ENCODE measurements at places on chromosomes 7 and 10.
A peak's percentile ranks its signal among the peaks of the same experiment; 100 is the strongest.

- no peak for DNase-seq
Observed at GRCh38 chr10:97854743-97855142, 5.1 kb downstream of the GOLGA7B start.

GRCh38 chr10:2464483-2464882 is 602.9 kb upstream of the PFKP start:
- no peak for DNase-seq

- DNase-seq: no peak
Observed at GRCh38 chr10:13674645-13675588, 88.2 kb downstream of the PRPF18 start.

DNA sequence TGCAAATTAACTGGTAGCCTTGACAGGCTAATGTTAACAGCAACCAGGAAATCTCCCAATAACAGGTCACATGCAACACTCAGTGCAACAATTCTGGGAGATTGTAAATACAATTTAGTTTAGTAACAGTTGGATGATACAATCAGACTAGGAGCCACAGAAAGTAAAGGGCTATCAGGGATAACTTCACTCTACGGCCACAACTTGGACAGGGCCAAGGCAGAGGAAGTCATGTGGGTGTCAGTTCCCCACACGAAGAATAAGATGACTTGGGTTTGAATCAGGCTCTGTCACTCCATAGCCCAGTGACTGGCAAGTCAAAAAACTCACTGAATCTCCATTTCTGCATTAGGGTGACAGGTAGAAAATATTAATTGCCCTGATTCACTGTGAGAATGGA is 217.3 kb upstream of the CCDC6 start:
- no peak for DNase-seq

DNA sequence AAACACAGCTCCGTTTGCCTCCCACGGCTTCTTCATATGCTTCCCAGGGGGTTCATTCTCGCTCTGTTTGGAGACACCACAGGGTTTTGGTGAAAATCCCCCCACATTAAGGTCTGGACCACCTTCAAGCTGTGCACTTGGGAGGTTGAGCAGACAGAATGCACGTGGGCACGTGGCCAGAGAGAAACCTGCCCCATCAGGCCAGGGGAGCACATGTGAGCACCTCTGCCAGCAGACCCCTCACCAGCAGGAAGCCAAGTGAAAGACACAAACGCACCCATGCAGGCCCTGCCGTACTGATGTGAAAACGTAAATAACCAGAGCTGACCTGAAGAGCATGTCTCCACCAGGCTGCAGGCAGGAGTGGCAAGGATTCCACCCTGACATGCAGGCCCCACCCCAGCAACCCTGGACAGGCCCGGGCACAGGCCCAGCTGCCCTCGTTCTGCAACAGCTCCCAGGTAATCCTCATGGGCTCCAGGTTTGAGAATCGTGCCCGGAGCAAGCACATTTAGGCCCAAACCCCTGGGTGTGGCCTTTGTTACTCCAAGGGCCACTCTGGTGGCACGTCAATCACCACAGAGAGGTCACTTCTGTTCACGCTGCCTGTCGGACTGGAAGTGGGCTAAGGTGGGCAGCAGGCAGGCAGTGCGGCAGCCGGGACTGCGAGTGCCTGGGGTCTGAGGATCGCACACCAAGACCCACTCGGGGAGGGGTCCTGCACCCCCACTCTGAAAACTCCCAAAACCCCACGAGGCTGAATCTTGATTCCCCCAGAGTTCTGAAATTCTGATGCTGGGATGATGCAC is 184.4 kb downstream of the PTPRN2 start:
- DNase-seq: no peak

- no peak for DNase-seq
Observed at GRCh38 chr7:150453181-150453580, 2.8 kb downstream of the GIMAP8 start.

DNA sequence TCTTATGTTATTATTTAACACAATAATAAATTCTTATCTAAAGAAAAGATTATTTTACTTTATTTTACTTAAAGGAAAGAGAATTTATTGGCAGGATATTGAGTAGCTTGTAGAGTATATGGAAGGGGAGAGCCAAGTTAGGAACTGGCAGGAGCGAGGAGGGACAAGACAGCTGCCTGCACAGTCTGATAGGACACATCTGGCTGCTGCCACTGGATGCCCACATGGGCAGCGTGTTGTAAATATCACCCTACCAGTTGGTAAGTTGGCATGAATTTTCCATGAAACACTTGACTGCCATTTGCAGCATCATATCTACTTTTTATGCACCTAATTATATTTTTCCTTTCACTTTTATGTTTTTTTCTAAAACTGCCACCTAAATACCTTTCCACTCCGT is 19.6 kb downstream of the SRI start:
- DNase-seq: no peak

DNA sequence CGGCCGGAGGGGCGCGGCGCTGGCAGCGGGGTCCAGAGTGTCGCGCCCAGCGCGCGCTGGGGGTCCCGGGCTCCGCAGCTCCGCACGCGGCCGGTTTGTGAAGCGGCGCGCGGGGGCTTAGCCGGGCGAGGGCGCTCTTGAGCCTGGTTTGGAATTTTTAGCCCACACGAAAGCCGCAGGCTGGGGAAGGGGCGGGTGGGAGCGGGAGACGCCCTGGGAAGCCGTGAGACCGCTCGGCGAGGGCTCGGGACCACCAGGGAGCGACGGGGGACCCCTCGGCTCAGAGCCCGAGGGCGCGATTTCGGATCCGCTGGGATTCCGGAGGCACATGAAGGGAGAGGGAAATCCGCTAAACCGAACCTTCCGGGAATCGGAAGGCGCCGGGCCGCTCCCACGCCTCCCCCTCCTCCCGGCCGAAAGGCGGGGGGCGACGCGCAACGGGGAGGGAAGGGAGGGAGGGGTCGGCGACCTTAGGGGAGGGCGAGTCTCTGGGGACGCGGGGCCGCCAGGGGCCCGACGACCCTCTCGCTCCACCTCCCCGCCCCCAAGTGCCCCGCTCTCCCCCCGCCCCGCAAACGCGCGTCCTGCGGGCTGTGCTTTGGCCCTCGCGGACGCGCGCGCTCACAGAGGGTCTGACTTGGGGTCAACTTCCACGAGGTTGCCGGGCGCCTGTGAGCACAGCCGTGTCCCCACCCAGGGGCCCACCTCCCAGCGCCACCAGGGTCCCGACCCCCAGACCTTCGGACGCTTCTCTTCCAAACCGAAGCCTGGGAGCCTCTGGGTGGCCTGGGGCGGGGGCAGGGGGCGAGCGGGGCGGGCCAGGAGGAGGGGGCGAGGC is 5.1 kb upstream of the ELFN1 start:
- no peak for DNase-seq

DNA sequence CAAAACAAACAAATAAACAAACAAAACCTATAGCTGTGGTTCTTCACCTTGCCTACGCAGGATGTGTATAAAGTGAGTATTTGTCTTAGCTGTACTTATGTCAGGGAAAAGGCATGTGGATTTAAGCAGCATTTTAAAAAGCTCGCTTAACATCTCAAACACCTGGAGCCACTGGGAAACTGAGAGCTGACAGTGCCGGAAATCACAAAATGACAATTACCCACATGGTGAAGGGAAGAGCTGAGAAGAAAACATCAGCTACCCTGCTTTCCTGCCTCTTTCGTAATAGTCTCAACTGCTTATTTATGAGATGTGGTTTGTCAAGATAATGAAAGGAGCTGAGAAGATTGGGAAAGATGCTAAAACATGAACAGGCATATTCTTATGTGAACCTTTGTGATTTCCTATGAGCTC is 31.1 kb upstream of the MSMB start:
- no peak for DNase-seq

DNA sequence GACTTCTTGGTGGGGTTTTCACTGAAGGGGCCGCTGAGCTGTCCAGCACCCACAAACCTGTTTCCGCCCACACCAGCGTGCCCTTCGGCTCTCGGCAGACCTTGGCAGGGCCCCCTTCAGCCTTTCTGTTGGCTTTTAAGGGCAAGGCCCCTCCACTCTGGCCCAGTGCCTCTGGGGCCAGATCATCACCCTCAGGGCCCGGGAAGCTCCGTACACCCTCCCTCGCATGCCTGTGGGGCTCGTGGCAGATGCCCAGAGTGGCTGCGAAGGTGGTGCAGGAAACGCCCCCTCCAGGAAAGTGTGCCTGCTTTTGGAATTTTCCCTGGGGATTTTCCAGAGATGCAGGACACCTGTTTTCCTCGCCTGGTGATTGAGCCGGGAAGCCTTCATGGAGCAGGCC is 7.0 kb downstream of the LHPP start:
- no peak for DNase-seq

DNA sequence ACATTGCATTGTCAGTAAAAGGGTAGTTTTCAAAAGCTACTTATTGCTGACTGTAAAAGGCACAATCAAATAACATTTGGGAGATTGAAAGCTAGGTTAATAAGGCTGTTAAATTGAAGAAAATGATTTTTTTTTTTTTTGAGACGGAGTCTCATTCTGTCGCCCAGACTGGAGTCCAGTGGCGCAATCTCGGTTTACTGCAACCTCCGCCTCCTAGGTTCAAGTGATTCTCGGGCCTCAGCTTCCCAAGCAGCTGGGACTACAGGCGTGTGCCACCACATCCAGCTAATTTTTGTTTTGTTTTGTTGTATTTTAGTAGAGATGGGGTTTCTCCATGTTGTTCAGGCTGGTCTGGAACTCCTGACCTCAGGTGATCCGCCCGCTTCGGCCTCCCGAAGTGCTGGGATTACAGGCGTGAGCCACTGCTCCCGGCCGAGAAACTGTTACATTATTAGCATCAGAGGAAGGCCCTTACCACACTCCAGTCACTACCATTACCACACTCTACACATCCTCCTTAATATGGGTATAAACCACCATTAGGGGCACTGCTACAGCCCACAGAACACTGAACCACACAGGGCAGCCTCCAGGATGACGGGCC is 1.0 kb downstream of the CYP51A1 start:
- no peak for DNase-seq

- DNase-seq: no peak
Observed at GRCh38 chr10:102673819-102674511, 29.7 kb downstream of the TRIM8 start.

GRCh38 chr7:21620054-21620453 is 77.2 kb downstream of the DNAH11 start:
- DNase-seq: no peak

- no peak for DNase-seq
Observed at GRCh38 chr10:112981553-112981952, 31.5 kb downstream of the TCF7L2 start.

DNA sequence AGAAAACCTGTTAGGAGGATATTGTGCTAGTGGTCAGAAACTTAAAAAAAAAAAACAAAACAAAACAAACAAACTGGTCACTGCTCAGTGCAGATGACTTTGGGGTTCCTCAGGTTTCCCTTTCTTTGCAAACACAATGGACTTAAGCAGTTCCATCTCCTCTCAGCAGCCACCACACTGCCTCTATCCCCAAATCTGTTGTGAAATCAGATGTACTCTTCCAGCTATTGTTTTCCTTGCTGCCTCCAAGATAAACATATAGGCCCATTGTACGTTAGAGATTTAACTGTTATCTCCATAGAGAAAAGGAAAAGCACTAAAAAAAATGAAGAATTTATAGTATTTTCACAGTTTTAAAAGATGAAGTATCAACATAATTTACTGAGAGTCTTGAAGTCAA is 147.1 kb downstream of the MPP7 start:
- no peak for DNase-seq

- DNase-seq: no peak
Observed at GRCh38 chr7:28685242-28685643, 272.9 kb downstream of the TRIL start.

- no peak for DNase-seq
Observed at GRCh38 chr7:48042216-48042615, 6.9 kb downstream of the C7orf57 start.

DNA sequence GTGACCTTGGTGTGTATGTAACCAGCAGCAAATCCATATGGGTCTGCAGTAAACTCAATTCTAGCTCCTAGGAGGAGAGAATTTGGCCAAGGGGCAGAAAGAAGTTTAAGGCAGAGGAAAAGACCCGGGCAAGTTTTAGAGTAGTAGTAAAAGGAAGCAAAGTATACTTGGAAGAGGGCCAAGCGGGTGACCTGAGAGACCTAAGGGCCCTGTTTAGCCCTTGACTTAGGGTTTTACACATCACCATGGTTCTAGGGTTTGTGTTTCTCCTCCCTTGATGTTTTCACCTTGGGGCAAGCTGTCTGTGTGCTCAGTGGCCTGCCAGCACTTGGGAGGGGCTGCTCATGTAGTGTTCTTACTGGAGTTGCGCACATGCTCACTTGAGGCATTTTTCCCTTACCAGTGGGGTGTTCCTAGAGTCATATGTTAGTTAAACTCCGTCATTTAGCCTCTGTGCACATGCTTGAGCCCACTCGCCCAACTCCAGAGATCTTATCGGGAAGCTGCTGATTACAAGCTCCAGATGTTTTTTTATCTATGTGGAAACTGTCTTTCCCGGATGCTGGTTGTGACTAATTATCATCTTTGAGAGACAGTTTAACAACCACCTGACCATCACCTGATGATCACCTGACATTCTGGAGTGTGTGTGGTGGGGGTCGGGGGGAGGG is 137.6 kb upstream of the PRSS1 start:
- DNase-seq: peak; percentile 48

DNA sequence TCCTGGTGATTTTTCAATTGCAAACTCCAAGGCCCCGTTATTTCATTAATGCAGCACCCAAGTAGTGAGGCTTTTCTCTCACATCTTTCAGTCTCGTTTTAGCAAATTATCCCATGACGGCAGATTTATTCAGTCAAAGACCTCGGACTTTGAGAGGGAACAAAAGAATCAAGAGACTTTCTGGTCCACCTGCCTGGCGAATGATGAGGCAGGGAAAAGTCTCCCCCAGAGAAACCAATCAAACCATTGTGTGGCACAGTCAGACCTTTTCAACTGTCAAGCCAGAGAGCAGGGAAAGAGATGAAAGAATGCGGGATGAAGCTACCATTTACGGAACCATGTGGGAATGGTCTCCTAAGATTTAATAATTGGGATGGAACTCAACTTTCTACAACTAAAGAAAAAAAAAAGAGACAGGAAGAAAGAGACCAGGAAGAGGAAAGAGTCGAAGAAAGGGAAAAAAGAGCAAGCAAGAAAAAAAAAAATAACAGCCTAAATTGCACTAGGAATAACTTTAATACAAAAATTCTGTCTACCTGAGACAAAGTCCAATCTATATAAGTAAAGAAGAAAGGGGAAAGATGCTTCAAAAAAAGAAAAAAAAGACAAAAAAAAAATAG is 22.8 kb downstream of the GLI3 start:
- no peak for DNase-seq

DNA sequence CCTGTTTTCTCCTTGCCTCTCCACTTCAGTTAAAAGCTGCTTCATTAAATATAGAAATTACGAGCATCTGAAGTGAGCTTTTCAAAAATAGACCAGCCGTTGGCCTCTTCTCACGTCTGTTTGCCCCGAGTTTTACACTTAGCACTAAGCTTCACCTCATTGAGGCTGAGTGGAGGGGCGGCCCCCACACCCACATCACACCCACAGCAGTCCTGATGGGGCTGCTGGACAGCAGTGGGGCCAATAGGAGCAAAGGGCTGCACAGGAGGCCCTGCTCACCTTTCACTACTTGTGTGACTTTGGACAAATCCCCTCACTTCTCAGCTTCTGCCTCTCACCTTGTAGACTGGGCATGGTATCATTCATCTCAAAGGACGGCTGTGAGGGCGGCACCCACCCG is 677.8 kb downstream of the SDK1 start:
- no peak for DNase-seq

All from BJ (cell line).